ENCODE measurements at places on chromosomes 12 and 14.

DNA sequence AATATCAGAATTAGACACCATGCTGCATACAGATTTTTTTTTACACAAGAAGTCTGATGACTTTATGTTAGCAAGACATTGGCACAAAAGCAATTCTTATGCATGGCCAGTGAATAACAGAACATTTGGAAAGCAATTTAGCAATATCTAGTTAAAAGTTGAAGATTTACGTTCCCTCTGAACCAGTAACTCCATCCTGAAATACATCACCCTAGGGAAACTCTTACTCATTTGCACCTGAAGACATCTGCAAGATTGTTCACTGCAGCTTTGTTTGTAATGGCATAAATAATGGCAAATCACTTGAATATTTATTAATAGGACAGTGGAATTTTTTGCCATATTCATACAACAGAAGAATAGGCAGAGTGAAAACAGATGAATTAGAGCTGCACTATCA is 670.0 kb upstream of the NOVA1 start:
- DNase-seq: no peak

- DNase-seq: no peak
These were observed 32.5 kb downstream of the PSMC1 start for GRCh38 chr14:90288651-90289355.

DNA sequence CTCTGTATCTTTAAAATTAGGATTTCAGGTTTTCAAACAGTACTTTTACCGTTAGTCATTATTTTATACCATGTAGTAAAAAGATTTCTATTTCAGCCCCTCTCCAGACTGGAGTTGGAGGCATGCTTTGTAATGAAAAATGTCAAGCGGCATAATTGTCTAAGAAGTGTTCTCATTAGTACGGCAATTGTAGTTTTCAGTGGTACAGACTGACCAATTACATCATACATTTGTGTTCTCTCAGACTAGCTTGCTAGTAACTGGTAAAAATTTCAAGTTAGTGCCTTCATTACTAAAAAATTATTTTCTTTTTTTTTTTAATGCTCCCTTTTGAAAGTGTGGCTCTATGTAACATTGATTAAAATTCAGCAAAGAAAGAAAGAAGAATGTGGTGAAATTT is 4.5 kb downstream of the USP30 start:
- DNase-seq: no peak

DNA sequence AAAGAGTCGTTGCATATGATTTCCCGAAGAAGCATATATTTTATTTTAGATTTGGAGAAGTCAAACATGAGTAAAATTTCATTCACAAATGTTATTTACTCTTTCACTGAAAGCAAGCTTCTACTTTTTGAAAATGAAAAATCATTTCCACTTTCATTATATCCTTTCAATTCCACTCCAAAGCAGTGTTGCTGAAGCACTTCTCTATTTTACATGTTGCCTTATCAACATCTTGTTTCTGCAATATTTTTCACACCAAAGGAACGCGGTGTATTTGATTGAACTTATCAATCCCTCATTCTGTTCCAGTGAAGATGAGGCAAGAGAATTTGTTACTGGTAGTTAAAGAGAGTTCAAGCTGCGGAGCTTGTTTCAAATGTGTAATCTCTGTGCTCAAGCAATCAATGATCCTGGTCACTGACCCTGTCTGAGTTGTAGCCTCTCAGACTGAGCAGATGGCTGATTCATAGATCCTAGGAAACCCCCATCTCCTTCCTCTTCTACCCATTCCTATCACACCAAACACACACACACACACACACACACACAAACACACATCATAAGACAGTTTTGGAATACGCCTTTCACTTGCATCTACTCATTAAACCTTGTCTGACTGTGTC is 236.2 kb upstream of the FLRT2 start:
- DNase-seq: no peak

GRCh38 chr14:53772936-53773335 is 183.7 kb downstream of the BMP4 start:
- DNase-seq: no peak

DNA sequence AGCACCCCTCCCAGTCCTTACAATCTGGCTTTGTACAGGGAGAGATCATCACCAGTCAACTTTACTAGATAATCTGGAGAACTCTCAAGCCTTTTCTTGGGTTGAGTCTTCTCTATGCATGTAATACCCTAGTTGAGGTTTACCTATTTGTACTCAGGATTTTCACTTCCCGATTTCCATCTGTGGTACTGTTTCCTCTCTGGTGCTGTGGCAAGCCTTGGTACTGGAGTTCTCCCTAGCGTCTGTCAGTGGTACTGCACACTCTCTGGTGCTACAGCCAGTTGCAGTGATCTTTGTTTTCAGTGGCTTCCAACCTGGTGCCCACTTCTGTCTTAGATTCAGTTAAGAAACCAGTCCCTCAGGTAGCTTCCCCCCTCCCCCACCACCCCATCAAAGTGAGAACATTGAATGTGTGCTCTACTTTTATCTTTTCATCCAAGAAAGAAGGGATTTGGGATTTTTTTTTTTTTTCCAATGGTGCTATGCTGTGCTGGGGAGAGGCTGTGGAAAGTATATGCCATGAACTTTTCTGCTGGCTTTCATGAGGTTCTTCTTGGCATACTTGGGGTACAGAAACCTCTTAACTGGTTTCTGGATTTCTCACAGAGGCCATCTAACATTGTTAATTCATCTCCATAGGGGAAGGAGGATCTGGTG is 69.4 kb upstream of the EVL start:
- DNase-seq: peak; percentile 64

DNA sequence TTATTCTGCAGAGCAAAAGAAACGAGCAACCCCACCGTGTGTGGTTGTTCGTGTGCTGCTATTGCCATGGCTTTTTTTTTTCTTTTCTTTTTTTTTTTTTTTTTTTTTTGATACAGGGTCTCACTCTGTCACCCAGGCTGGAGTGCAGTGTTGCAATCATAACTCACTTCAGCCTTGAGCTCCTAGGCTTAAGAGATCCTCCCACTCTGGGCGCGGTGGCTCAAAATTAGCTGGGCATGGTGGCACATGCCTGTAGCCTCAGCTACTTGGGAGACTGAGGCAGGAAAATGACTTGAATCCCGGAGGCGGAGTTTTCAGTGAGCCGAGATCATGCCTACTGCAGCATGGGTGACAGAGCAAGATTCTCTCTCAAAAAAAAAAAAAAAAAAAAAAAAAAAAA is 144.2 kb downstream of the ESR2 start:
- DNase-seq: no peak

DNA sequence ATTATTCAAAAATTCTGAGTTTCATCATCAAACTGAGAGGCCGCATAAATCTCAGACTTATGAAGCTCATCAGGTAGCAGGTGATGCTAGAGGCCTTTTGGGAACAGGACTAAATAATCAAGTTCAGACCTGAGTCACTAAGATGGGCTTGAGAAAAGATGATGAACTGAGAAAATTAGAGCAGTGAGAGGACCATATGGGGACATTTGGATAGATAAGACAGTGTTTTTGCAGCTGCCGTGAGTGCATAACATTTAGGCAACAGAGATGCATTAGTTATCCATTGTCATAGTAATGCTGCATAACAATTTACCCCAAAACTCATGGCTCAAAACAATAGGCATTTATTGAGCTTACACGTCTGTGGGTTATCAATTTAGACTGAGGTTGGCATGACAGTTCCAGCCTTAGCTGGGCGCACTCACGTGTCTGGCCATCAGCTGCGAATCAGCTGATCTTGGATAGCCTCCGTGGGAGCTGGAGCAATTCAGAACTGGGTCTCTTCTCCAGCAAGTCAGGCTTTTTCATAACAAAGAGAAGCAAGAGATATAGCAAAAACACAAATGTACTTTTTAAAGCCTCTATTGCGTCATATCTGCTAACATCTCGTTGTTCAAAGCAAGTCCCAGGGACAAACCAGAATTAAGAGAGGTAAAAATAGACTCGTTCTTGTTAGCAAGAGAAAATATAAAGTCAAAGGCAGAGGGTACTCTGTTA is 72.8 kb downstream of the CAPZA3 start:
- DNase-seq: no peak

DNA sequence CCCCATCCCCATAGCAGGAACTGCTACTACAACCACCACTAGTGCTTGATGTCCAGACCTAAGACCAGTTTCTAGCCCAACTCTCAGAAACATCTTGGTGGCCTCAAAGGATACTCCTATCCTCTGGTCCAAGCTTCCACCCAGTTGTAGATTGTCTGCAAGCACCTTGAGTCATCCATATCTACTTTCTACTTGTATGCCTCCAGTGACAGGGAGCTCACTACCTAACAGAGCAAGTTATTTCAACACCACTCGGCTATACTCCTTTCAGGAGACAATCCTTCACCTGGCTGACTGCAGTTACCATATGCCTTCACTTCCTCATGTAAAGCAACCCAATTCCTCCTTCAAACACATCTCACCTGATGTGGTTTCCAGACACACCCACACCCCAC is 49.5 kb downstream of the KDM2B start:
- no peak for DNase-seq

- no peak for DNase-seq
These were observed 325.5 kb downstream of the TMEM121 start for GRCh38 chr14:105851716-105852377.

- DNase-seq: no peak
These were observed 8.9 kb upstream of the BCL11B start for GRCh38 chr14:99280852-99281251.

DNA sequence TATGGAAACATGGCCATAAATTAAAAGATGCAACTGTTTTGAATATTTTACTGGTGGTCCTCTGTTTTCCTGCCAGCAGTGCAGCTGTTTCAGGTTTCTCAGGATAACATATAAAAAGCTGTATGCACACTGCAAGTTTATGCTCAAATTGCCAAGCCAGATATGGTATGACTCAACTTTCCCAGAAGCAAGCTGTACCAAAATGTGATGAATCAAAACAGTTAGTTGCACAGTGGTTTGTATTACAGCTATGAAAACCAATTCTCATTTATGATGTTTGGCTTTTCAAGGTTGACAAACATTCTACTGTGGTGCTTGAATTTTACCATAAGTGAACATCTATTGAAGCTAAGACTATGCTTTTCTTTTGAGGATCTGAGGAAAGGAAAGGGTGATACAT is 15.5 kb downstream of the TRMT5 start:
- no peak for DNase-seq

DNA sequence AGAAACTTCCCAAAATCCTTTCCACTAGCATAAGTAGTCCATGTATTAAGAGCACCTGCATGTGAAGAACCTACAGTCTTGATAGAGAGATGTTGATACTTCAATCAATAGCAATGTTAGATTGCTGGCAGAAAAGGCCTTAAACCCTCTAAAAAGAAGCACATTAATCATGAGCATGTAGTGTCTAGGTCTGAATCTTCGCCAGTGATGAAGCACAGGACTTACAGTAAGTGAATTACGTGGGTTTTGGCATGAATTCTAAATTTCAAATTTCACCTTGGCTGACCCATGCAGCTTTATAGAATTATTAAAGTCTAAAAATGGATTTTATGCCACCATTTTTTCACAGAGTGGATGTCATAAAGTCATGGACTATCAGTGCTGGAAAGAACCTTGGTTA is 791.6 kb upstream of the NOVA1 start:
- no peak for DNase-seq

GRCh38 chr12:15854916-15855315 is 27.3 kb upstream of the STRAP start:
- no peak for DNase-seq

DNA sequence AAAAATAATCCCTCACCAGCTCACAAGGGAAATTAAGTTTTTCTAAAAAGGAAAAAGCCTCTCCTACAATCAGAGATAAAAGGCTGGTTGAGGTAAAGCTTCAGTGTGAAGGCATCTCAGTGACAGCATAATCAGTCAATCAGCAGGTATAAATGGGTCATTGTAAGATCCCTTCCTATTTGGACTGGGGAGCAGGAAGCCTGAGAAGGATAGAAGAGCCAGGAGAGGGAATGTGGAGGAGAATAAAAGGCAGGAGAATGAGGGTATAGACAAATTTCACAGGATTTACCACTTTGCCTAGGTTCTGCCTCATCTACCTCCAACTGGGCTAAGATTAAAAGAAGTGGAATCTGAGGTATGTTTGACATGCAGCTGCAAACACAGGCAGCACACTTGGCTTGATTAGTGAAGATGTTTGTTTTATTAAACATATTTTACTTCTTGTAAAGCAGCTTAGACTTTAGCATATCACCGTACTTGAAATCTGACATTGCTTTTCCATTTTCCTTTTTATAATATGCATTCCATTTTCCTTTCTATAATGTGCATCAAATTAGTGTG is 479.1 kb upstream of the USP15 start:
- DNase-seq: no peak

GRCh38 chr12:27747111-27747820 is 32.8 kb upstream of the KLHL42 start:
- DNase-seq: no peak

GRCh38 chr12:79217306-79217705 is 352.7 kb downstream of the SYT1 start:
- DNase-seq: no peak

DNA sequence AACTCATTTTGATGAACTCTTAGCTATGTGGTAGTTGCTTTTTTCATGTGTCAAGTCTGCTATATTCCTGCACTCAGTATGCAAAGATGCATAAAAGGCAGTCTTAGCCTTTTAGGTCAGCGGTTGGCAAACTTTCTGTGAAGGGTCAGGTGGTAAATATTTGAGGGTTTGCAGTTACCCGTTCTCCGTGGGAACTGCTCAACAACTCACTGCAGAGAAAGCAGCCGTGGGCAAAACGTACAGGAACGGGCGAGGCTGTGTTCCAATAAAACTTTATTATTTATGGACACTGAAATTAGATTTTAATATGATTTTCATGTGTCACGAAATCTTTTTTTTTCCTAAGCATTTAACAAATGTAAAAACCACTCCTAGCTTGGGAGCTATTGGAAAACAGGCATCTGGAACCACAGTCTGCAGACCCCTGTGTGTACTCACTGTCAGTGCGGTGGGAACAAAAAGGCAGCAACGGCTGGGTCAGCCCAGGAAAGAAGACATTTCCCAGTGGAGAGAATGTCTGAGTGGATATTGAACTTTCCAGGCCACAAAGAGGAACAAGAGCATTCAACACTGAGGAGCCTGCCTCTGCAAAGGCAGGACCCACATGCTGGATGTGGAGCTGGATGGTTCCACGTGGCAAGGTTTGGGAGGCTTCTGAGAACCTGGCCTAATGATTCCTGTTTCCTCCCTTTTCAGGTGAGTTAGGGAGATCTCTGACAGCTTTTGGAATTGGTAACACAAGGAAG is 3.5 kb upstream of the ACACB start:
- DNase-seq: no peak

GRCh38 chr12:116861320-116861719 is 19.9 kb downstream of the HRK start:
- peak; percentile 11 for DNase-seq

Data from stimulated activated CD4-positive, alpha-beta T cell treated with anti-CD3 and anti-CD28 coated beads, Interleukin-4, amount 100 ng/mL, for 1 hour (primary cell).